NCI-H1417 (cell line): ENCODE measurements at places on chromosomes 1 and 21.

GRCh38 chr1:100449477-100449876 lies 88.5 kb upstream of the GPR88 start:
- DNase-seq, result peak; percentile 14

DNA sequence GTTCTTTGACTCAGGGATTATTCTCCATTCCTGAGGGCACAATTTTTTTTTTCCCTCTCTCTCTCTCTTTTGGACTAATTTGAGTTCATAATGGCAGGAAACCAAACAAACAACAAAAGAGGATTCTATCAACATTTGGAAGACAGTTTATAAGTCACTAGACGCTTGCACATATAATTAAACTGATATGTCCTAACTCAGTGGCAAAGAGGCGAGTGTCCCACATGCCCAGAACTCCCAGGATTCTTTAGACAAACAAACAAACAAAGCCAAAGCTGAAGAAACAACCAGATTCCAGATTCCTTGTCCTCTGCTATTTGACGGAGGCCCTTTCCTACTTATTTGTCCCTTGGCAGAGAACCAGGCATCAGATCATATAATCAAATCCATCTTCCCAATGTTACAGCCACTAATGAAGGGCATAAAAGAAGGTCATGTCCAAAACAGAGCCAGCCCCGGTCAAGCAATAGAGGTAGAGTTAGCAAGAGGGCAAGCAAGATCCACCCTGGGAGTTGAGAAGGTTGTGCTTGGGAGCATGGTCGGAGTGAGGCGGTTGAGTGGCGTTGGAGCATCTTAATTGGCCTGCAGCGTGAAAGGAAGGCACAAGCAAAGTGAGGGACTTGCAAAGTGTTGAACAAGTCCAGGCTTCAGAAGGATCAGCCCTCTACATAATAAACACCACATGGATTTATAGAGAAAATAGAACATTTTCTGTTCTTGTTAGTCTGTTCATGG lies 30.3 kb downstream of the ZNF362 start:
- DNase-seq, result no peak

DNA sequence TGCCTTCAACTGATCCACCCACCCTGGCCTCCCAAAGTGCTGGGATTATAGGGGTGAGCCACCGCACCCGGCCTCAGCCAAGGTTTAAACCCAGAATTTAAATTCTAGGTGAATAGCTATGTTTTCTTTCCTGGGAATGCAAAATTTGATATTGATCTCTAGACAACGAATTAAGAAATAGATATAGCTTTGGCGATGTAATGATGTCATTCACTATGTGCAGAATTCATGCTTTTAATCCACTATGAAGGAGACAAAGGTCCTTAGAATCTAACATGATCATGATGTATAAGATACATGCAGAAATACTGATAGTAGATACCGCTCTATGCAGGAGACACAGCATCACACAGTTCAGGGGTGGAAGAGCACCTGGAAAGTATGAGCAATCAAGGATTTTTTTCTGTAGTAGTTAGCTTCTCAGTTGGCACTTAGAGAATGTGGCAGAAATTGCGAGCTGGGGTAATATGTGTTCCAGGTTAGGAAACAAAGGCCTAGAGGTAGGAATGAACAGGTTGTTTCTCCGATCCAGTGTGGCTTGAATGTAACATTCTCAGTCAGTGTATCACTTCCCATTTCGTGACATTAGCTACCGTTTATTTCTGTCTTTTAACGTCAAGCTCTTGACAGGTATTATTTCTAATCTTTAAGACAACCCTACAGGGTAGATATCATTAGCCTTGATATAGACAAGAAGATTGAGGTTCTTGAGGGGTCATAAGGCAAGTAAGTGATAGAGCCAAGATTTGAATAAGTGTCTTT lies 3.0 kb upstream of the CEP350 start:
- DNase-seq, result no peak

GRCh38 chr1:243882276-243882675 lies 32.2 kb upstream of the AKT3 start:
- no peak for DNase-seq

- no peak for DNase-seq
Measured at GRCh38 chr1:94083681-94084080, 37.3 kb downstream of the ABCA4 start.

- no peak for DNase-seq
Measured at GRCh38 chr1:64516301-64516700, 46.4 kb downstream of the CACHD1 start.

DNA sequence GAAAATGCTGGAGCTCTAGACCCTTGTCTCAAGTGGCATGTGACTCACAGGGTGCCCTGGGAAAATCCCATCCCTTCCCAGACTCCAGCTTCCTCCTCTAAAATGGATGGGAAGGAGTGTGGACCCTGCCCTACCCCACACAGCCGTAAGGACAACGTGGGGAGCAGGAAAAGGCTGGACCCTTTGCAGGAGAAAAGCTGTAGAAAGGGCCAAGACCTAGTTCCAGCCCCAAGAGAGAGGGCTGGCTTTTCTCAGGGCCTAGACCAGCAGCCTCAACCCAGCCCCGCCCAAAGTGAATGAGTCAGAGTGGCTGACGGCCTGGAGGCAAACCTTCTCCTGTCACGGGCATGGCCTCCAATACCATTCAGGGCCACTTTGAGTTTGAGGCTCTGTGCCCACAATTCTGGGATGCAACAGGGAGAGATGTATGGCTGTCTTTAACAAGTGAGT lies 1.1 kb downstream of the LAMB3 start:
- DNase-seq, result no peak

- no peak for DNase-seq
Measured at GRCh38 chr1:204621396-204621795, 64.1 kb downstream of the LRRN2 start.

GRCh38 chr1:216500273-216500967 lies 77.2 kb upstream of the USH2A start:
- no peak for DNase-seq

GRCh38 chr21:29725025-29725736 lies 214.6 kb downstream of the GRIK1 start:
- DNase-seq, result no peak

- no peak for DNase-seq
Measured at GRCh38 chr21:22277341-22277740, 1279.1 kb downstream of the NCAM2 start.

GRCh38 chr1:111402083-111402482 lies 25.5 kb downstream of the OVGP1 start:
- DNase-seq, result no peak

DNA sequence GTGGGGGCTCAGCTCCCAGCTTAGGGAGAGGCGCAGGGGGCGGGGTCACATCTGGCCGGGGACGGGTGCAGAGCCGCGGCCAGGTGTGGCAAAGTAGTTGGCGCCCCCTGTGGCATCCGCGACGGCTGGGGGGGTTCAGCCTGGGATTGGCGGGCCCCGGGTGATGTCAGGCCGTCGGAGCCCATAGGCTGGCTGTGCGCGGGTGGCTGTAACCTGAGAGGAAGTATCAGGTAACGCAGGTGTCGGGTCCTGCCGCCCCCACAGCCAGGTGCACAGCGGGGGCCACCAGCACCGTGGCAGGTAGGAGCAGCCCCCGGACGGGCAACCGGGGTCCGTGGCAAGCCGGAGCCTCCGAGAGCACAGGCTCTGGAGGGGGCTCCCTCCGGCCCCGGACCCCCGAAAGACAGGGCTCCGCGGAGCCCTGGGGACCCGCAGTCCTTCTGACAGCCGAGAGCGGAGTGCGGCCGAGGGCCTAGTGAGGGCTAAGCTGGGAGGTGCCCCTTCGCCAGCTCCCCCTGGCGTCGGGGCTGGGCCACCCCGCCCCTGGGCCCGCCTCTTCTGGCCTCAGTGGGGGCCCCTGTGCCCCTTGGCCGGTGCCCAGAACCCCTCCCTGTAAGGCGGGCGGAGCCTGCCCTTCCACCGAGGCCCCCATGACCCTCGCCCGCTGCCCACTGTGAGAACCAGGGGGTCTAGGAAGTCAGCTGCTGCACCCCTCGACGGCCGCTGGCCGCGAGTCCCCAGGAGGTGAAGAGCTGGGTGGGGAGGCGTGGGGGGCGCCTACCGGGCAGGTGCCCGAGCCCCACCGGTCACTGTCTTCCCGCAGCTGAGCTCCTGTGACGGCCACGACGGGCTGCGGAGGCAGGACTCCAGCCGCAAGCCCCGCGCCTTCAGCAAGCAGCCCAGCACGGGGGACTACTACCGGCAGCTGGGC lies 17.9 kb downstream of the TNFRSF25 start:
- peak; percentile 83 for DNase-seq

DNA sequence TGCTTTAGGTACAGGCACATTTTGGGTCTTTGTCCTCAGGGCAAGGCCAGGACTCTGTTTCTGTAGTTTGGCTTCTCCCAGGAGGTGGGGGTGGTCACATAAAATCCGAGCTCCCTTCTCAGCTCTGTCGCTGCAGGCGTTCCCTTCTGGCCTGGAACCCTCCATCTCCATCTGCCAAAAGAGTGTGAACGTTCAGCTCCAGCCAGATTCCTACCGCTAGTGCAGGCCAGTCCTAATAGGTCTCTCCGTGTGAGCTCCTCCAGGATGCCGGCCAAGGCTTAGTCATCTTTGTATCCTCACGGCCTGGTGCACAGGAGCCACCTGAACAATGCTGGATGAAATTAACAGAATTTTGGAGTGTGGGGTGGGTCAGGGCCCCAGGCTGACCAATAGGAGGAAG lies 19.9 kb upstream of the KCNA10 start:
- no peak for DNase-seq

DNA sequence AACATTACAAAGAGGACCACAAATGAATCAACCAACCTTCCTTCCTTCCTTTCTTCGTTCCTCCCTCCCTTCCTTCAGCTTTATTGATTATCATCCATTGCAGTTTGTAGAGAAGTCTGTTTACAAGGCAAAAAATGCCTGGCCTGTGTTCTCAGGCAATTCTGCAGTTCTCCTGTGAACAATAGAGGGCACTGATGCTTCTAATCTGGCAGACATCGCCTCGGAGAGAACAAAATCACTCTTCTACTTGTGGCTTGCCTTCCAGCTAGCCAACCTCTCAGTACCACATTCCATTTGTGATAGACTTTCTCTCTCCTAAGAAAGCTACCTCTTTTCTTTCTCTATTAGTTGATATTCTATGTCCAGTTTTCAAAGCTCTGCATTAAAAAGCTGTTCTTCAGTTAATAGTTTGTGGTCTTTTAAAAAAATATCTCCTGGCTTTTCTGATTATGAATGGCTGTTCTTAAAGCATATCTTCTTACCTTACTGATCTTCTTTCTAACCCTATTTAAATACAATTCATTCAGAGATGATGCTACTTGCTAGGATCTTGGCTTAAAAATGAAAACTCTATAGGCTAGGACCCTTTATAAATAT lies 26.9 kb upstream of the ESRRG start:
- peak; percentile 84 for DNase-seq

DNA sequence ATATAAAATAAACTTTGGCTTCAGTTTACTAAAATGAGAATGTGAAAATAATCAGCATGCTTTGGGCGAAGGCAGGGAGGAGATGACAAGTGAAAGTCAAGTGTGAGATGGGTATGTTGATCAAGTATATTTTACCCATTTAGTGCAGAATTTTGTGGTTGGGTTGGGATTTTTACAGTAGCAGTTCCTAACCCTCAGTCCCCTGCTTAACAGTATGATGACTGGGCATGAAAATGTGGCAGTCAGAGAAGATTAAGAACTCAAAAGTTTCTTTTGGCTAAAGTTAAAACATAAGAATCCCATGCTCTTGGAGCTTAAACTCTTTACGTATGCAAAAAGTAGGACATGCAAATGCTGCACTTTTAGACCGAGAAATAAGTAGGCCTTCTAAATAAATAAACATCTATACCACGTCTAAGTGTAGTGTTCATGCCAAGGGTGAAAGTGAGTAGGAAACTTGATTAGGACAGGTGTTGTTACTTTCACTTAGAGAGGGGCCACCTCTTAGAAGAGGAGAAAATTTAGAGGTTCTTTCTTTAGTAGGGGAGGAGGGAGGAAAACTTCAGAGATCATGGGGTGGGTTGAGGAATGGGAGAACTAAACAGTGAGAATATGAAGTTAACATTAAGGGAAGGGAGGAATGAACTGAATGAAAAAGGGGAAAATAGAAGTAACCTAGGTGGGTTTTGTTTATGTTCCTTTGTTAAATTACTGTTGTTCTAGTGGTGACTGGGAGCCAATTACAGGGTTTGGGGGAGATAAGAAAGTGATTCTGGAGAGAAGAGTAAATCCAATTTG lies 127.8 kb downstream of the OSBPL9 start:
- DNase-seq, result peak; percentile 15

- DNase-seq, result no peak
Measured at GRCh38 chr1:8831340-8831739, 13.9 kb upstream of the RERE start.

- no peak for DNase-seq
Measured at GRCh38 chr1:89147678-89148658, 22.1 kb upstream of the GBP2 start.
